ENCODE measurements at places on chromosomes 4 and X. TPM values are rescaled to one million over a fixed set of nuclear protein-coding genes. Genes with fewer than 3 reads are reported as not detected.

- no peak overlapping the region for H3K4me3 ChIP-seq
- no peak overlapping the region for H3K27ac ChIP-seq
- no peaks in the 10 kb centered on the region for H3K36me3 ChIP-seq
- peaks cover 9% of the 10 kb centered on the region for H3K27me3 ChIP-seq
- DNase-seq = peak; percentile 10
- H3K4me1 ChIP-seq = peaks cover 10% of the 10 kb centered on the region
These were observed 16.8 kb upstream of the AMOT start for GRCh38 chrX:112857478-112857878.

GRCh38 chrX:149512225-149512885 lies 7.2 kb upstream of the IDS start:
- H3K27ac ChIP-seq = peak overlapping the region; percentile 42
- peaks cover 19% of the 10 kb centered on the region for H3K4me1 ChIP-seq
- no peaks in the 10 kb centered on the region for H3K36me3 ChIP-seq
- DNase-seq = peak; percentile 70
- H3K4me3 ChIP-seq = no peak overlapping the region

GRCh38 chrX:20132666-20133065 lies 9.0 kb downstream of the EIF1AX start:
- H3K27me3 ChIP-seq = no peaks in the 10 kb centered on the region
- peaks cover 16% of the 10 kb centered on the region for H3K4me1 ChIP-seq
- DNase-seq = no peak
- H3K4me3 ChIP-seq = no peak overlapping the region
- H3K27ac ChIP-seq = no peak overlapping the region

ELMOD2 gene
- 17.3 TPM for total RNA-seq

DNA sequence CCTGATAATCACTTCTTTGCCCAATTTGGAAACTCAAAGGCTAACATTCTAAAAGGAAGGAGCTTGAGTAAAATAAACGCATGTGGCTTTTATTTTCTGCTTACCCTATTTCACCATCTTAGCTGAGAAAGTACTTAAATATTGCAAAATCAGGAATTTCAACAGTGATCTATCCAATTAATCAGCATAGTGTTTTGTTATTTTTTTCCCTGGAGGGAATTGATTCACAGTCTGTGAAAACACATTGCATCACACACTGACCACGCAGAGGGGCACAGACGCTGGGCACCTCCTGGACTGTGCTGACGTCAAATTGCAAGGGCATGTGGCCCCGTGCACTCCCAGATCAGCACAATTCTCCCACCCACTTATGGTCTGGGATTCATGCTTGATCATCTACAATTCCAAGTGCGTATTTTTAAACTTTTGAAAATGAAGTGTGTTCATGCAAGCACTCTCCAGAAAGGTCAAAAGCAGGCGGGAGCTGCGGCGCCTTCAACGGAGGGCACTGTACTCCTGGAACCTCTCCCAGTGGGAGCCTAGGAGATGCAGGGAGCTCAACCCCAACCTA lies 320.6 kb upstream of the PPARGC1A start:
- no peaks in the 10 kb centered on the region for H3K27me3 ChIP-seq
- no peaks in the 10 kb centered on the region for H3K4me1 ChIP-seq
- H3K4me3 ChIP-seq = no peak overlapping the region
- H3K36me3 ChIP-seq = no peaks in the 10 kb centered on the region
- no peak overlapping the region for H3K27ac ChIP-seq

DNA sequence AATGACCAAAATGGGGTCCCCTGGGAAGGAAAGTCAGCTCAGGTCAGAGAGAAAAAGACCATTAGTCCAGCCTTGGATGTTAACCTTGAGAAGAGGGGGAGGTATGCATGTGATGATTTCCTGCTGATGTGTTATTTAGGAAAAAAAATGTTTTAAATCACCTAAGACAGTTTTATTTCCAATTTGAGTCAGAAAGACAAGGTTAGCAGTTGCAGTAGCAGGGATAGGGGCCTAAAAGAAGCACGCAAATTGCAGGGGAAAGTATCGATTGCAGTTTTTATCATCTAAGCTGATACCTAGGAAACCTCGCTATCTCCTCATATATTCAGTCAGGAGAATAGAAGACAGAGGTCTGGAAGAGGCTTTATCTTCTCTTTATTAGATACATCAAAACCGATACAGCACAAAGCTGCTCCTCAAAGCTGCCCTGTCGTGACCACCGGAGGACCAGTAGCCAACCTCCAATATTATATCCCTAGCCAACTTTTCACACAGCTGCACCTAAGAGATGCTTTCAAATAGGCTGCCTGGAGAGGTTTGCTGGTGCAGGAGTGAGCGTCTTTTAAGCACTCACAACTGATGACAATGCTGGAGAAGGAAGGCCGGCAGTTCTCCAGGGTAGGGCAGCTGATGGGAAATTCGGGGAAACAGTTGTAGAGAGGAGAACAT lies 289.4 kb downstream of the INPP4B start:
- peak overlapping the region; percentile 90 for H3K27ac ChIP-seq
- H3K27me3 ChIP-seq = no peaks in the 10 kb centered on the region

GRCh38 chr4:47270201-47270888 lies 193.2 kb downstream of the COMMD8 start:
- H3K27me3 ChIP-seq = peaks cover 3% of the 10 kb centered on the region
- H3K4me3 ChIP-seq = no peak overlapping the region
- no peaks in the 10 kb centered on the region for H3K4me1 ChIP-seq
- H3K36me3 ChIP-seq = no peaks in the 10 kb centered on the region
- DNase-seq = no peak

DNA sequence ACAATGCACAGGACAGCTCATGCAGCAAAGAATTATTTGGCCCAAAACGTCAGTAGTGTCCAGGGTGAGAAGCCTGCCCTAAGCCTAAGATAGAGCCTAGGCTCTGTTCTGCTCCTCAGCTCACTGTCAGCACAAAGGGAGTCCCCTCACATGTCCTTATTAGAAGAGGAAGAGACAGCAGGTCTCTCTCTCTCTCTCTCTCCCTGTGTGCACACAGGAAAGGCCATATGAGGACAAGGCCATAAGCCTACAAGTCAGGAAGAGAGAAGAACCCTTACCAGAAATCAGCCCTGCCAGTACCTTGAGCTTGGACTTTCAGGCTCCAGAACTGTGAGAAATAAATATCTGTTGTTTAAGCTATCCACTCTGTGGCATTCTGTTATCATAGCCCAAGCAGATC lies 20.4 kb downstream of the FAM184B start:
- DNase-seq = no peak
- H3K4me3 ChIP-seq = no peak overlapping the region
- H3K27me3 ChIP-seq = peaks cover under 1% of the 10 kb centered on the region

Measured in activated CD4-positive, alpha-beta memory T cell treated with anti-CD3 and anti-CD28 coated beads for 36 hours (primary cell).